Glomerular endothelial cell (primary cell): ENCODE measurements at places on chromosomes 16 and 17.

DNA sequence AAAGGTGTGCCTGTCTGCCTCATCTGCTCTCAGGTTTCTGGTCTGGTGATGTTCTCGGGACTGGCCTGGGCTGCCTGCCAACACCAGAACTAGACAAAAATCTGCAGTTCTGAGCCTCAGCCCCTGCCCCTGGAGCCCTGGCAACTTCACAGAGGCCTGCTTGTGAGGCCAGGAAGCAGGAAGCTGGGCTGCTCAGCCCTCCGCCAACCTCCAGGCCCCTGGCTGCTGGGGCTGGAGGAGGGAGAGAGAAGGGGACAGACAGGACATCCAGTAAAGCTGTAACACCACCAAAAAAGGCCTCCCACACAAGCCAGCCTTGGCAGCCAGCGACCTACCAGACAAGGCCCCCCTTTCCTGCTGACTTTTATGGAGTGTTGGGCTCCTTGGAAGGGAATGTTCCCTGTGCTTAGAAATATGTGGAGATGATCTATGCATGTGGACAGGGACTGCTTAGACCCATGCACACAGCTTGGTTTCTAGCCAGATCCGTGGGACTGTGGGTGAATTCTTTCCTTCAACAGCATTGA is 157.6 kb downstream of the XYLT1 start:
- DNase-seq = no peak

- DNase-seq = no peak
These were observed at the start of gene ANKRD40CL for GRCh38 chr17:50767446-50767845. Gene ANKRD40CL, minus strand, starts transcription at chr17:50767518. Its CDS starts 605 bp downstream, at chr17:50766913.

DNA sequence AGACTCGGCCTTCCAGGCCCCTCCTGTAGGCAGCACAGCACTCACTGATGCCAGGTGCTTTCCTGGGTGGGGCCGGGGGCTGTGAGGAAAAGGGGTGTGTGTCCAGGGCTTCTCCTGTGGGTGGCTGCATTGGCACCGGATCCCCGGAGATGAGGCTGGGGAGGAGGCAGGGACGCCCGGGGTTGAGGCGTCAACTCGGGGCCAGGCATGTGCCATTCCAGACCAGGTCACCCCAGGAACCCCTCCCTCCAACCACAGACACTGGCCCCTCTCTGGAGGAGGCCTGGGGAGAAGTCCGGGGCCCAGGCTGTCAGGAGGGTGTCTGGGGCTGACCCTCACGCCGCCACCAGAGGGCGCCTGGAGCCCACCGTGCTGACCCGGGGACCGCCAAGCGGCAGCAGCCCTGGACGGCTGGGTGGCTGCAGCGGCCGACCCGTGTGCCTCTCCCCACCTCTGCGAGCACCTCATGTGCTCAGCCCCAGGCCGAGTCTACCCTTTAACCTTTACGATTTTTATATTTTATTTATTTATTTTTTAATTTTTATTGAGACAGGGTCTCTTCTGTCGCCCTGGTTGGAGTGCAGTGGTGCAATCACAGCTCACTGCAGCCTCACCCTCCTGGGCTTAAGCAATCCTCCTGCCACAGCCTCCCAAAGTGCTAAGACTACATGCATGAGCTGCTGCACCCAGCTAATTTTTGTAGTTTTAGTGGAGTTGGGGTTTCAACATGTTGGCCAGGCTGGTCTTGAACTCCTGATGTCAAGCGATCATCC is 3.2 kb upstream of the METRN start:
- DNase-seq = no peak

DNA sequence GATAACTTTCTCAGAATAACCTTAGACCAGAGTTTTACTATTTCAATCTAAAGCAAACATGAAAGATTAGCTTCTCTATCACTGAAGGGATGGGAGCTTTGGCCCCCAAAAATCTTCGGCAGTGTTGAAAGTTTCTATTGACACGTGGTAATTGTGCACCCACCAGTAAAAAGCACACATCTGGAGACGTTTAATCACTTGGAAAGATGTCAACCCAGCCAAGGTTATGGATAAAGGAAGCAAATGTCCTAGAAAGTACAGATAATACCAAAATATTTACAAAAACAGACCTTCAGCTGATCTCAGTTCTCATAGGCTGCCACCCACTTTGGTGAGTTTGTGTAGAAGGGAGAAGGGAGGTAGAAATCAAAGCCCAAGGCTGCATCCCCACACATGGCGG is 5.3 kb downstream of the MYCBPAP start:
- no peak for DNase-seq

- no peak for DNase-seq
These were observed 494.4 kb downstream of the HS3ST4 start for GRCh38 chr16:26186091-26186615.

- no peak for DNase-seq
These were observed 452.2 kb downstream of the XYLT1 start for GRCh38 chr16:17018585-17018939.

- no peak for DNase-seq
These were observed 78.4 kb downstream of the SYCE1L start for GRCh38 chr16:77277571-77277970.

DNA sequence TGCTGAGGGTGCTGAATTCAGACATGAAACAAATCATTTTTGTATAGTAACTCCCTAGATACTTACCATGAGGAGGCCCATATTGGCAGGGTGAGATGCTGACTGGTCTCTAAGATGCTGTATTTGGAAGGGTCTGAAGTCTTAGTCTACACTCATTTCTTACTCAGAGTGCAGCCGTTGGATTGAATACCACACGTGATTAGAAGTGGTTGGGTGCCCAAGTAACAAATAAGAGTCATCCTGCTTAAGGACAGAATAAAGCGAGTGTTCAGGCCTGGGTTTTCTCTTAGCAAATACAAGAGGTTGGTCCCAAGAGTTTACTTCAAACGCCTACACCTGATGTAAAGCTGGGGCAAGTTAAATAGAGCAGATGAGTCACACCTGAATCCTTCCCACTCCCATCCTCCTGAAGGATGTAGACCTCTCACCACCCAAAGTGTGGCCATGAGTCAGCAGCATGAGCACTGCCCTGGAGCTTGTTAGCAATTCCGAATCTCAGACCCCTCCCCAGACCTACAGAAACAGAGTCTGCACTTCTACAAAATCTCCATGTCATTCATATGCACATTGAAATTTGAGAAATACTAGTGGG is 284.6 kb upstream of the CDH5 start:
- DNase-seq = no peak

DNA sequence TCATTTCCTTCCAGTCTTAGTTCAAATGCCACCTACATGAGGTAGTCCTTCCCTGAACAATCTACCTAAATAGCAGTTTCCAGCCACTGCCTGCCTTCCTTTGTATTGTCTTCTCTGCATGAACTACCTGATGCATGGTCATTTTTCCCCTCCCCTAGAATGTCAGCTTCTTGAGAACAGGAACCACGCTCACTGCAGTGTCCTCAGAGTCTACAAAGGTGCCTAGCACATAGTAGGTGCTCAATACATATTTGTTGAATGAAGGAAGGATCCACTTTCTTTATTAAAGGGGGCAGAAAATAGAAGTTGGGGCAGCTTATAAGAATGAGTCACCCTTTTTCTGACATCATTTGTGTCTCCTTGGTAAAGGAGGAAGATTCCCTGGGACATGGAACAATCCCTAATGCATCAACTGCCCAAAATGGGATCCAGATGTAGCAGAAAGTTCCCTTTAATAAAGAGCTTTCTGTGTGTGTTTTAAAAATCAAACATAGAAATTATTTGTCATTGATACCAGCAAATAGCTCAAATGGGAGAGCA is 4.4 kb upstream of the CYLD start:
- no peak for DNase-seq

- DNase-seq = peak; percentile 14
These were observed 263.8 kb downstream of the HS3ST3A1 start for GRCh38 chr17:13337864-13338371.

DNA sequence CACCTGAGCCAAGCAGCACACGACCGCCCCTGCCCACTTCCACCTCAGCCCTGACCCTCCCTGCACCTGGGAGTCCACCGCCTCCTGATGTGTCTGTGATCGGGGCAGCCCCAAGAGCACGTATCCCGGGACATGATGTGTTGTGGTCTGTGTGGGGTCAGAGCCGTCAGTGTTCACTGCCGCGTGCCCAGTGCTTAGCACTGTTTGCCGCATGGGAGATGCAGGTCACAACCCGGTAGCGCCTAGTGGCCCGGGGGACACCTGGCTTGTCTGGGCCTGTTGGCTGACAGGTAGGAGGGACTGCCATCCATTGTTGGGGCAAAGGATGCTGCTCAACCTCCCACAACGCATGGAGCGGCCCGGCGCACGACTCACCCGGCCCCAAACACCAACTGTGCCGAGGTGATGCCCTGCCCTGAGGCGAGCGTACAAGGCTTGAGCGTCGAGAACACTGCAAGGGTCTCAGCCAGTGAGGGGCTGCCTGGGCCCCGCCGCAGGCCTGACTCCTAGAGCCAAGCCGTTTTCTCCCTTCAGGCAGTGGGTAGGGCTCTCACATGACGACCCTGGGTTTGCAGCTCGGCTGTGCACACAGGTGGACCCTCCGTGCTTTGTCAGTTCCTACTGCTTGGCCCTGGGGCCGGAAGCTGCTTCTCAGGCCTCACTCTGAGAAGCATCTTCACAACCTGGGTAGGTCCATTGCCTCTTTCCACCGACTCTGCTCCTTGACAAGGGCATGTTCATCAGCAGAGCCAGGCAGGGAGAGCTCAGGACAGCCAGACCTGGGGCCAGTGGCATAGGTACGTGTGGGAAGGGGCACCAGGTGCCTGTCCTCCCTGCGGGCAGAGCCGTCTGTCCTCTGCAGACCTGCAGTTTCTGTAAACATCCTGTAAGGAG is 5.9 kb upstream of the C16orf95 start:
- DNase-seq = no peak

DNA sequence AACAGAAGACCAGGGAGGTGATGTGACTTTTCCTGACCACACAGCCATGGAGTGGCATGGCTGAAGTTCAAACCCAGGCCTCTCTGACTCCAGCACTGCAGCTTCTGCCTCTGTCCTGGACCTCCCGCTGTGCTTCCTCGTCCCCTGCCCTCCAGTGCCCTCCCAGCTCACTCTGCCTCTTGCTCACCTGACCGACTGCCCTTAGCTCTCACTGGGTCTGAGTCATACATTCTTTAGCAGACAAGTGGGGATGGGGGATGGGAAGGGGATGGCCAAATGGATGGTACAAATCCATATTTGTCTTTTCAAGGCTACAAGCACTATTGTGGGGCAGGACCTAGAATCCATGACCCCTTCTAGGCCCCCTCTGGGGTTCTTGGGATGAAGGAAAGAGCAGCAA is 33.0 kb downstream of the PITPNM3 start:
- no peak for DNase-seq

- DNase-seq = no peak
These were observed 49.9 kb downstream of the NLRC5 start for GRCh38 chr16:57039148-57039812.

- DNase-seq = no peak
These were observed 9.8 kb downstream of the MPHOSPH6 start for GRCh38 chr16:82160226-82160625.

- no peak for DNase-seq
These were observed 41.7 kb downstream of the ESRP2 start for GRCh38 chr16:68194251-68194650.

- no peak for DNase-seq
These were observed 23.3 kb downstream of the IQCK start for GRCh38 chr16:19741354-19741753.
